ENCODE measurements at places on chromosomes 1 and 21. TPM values are rescaled to one million over a fixed set of nuclear protein-coding genes. Genes with fewer than 3 reads are reported as not detected.

SELL gene
- not detected for total RNA-seq

GRCh38 chr1:43152866-43153265 is 19.2 kb downstream of the EBNA1BP2 start:
- H3K4me3 ChIP-seq = no peak overlapping the region
- H3K4me1 ChIP-seq = peaks cover 1% of the 10 kb centered on the region
- peaks cover 15% of the 10 kb centered on the region for H3K27me3 ChIP-seq
- no peak overlapping the region for H3K27ac ChIP-seq

DNA sequence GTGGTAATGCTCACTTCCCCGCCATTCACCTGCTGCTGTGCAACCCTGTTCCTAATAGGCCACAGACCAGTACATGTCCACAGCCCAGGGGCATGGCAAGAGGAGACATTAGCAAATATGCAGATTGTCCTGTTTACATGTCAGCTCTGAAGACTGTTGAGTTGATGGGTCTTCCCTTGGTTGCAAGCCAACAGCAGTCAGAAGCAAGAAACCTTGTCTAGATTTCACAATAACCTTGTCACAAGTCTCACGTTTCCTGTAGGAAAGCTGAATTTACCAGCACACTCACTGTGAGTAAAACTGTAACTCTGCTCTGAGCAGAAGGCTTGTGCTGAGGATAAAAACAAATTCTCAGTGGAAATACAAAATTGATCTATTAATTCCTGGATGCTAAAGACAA is 195.1 kb downstream of the HLX start:
- no peaks in the 10 kb centered on the region for H3K27me3 ChIP-seq
- H3K4me3 ChIP-seq = no peak overlapping the region
- no peak for DNase-seq
- H3K36me3 ChIP-seq = no peaks in the 10 kb centered on the region

- H3K4me1 ChIP-seq = no peaks in the 10 kb centered on the region
- H3K27ac ChIP-seq = no peak overlapping the region
- DNase-seq = no peak
- H3K36me3 ChIP-seq = no peaks in the 10 kb centered on the region
- no peaks in the 10 kb centered on the region for H3K27me3 ChIP-seq
Observed at GRCh38 chr1:14015917-14016316, 315.9 kb downstream of the PRDM2 start.

Measured in SJSA1 (cell line).